ENCODE measurements at places on chromosomes 12 and 14. TPM values are rescaled to one million over a fixed set of nuclear protein-coding genes. Genes with fewer than 3 reads are reported as not detected.

RD3L gene
- not detected for polyA plus RNA-seq

CFAP73 gene
- polyA plus RNA-seq = 0.80 TPM

DBX2 gene
- 0.05 TPM for polyA plus RNA-seq

CARMIL3 gene
- polyA plus RNA-seq = 7.8 TPM

OR4Q2 gene
- polyA plus RNA-seq = not detected

MSI1 gene
- polyA plus RNA-seq = 19.2 TPM

ATXN2 gene
- polyA plus RNA-seq = 46.6 TPM

MYH7 gene
- polyA plus RNA-seq = 0.02 TPM

LTBP2 gene
- polyA plus RNA-seq = 0.48 TPM

ADCY4 gene
- 0.27 TPM for polyA plus RNA-seq

GXYLT1 gene
- polyA plus RNA-seq = 3.1 TPM

CISTR gene
- polyA plus RNA-seq = not detected

All from H1 (cell line).